Activated naive CD4-positive, alpha-beta T cell treated with anti-CD3 and anti-CD28 coated beads, Interleukin-2, amount 50 U/mL, for 16 hours (primary cell): ENCODE measurements at places on chromosomes 12 and 14.

- DNase-seq: no peak
Measured at GRCh38 chr12:85632390-85632789, 203.8 kb downstream of the RASSF9 start.

- no peak for DNase-seq
Measured at GRCh38 chr12:88993651-88994050, 358.6 kb downstream of the DUSP6 start.

DNA sequence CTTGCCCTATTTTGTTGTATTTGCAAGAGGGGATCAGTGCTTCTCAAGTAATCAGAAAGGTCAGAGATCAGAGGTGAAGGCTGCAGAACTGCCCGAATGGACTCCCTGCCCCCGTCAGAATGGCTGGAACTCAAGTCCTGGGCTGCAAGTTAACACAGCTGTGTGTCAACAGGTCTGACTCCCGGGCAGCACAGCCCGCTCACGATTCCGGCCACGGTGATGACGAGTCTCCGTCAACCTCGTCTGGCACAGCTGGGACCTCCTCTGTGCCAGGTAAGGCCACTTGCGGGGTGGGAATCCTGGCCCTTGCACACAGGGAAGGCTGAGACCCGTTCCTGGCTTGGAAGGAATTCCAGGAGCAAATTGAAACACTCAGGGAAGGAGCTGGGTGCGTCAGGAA lies 13.4 kb downstream of the DCAF4 start:
- DNase-seq: no peak

- DNase-seq: no peak
Measured at GRCh38 chr12:127263621-127264020, 1003.3 kb upstream of the TMEM132C start.

DNA sequence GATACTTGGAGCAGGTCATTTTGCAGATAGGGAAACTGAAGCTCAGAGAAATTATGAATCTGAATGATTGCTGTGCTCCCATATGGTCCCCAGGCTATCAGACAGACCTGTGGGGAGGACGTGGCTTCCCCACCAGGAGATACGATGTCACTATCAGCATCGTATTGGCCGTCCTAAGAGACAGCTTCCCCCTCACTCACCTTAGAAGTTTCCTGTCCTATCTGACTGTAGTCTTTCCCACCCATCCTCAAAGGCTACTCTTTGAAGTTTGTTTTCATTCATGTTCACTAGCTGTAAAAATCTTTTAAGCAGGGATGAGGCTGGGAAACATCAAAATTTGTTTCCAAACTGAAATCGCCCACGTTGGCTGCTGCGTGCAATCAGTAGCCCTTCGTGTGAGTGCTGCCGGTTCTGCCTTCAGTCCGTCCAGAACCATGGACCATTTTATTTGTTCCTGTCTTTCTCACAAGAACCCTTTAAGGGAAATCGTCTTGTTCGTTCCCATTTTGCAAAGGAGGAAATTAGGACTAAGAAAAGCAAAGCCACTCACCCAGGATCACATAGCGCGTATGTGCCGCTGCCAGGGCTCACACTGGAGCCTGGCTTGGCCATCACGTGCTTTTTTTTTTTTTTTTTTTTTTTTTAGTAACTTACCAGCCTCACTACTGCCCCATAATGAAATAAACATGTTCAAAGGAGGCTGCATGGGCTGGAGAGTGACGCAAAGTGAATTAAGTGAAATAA lies 1.0 kb upstream of the KDM2B start:
- no peak for DNase-seq

DNA sequence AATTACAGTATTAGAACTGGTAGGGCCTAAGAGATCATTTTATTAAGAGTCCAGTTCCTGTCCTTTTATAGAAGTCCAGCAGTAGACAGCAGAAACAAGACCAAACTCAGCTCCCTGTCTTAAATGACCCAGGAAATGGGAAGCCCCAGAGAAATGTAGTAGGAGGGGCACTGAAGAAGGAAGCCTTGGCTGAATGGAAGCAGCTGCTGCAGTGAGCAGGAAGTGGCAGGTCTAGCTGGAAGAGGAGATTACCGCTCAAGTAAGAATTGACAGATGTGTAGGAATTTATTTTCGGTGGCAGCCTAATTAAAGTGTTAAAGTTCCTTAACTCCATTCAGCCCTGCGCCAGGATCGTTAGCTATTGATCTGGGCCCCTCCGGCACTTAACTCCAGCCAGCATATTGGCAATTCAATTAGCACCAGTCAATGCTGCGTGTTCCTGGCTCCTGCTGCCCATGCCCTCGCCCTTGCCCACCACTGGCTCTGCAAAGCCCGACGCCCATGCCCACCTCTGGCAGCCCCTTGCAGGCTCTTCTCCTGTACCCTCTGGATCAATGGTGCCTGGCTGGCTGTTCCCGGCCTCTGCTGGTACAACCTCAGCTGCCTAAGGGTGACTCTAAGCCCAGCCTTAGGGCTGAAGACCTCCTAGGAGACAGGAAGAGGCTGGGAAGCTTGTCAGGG lies 21.1 kb downstream of the ZFHX2 start:
- DNase-seq: no peak
